ENCODE measurements at places on chromosomes 5 and 9.

GRCh38 chr5:98069876-98070512 is 703.5 kb upstream of the RGMB start:
- no peak for DNase-seq

GRCh38 chr5:137615171-137615775 is 116.1 kb upstream of the SPOCK1 start:
- DNase-seq: no peak

DNA sequence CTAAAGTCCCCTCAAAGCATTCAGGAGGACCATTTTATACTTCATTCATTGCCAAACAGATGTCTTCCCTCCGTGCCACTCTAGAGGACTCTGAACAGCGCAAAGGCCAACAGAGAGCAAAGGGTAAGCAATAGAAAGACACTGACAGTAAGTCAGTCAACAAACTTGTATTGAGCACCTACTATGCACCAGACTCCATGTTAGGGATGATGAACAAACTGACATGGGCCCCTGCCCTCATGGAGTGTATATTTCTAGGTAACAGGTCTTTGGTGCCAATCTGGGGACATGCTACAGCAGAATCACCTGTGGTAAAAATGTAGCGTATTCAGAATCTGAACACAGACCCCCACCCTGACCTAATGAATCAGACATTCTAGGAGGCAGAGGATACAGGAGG is 3.5 kb upstream of the ACO1 start:
- DNase-seq: no peak

GRCh38 chr5:14144586-14145434 is 1.7 kb downstream of the TRIO start:
- peak; percentile 4 for DNase-seq

DNA sequence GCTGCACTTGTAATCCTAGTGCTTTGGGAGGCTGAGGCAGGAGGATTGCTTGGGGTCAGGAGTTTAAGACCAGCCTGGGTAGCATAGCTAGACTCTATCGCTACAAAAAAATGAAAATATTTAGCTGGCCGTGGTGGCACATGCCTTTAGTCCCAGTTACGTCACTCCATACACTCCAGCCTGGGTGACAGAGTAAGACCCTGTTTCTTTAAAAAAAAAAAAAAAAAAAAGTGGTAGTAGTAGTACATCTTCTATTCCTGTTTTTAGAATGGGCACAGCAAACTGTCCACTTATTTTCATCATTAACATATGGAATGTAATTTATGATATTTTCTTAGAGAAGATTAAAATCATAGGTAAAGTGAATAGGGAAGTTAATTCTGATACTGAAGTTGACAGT is 48.2 kb downstream of the TRIO start:
- no peak for DNase-seq
